ENCODE measurements at places on chromosomes 3 and 15. TPM values are rescaled to one million over a fixed set of nuclear protein-coding genes. Genes with fewer than 3 reads are reported as not detected.

USP50 gene
- total RNA-seq = 0.42 TPM

SKIL gene
- 20.0 TPM for total RNA-seq

IL17RD gene
- 0.47 TPM for total RNA-seq

CDHR4 gene
- total RNA-seq = not detected

Measured in liver (tissue), 10 donors.